ENCODE measurements at places on chromosomes 16 and 17. TPM values are rescaled to one million over a fixed set of nuclear protein-coding genes. Genes with fewer than 3 reads are reported as not detected.

DNA sequence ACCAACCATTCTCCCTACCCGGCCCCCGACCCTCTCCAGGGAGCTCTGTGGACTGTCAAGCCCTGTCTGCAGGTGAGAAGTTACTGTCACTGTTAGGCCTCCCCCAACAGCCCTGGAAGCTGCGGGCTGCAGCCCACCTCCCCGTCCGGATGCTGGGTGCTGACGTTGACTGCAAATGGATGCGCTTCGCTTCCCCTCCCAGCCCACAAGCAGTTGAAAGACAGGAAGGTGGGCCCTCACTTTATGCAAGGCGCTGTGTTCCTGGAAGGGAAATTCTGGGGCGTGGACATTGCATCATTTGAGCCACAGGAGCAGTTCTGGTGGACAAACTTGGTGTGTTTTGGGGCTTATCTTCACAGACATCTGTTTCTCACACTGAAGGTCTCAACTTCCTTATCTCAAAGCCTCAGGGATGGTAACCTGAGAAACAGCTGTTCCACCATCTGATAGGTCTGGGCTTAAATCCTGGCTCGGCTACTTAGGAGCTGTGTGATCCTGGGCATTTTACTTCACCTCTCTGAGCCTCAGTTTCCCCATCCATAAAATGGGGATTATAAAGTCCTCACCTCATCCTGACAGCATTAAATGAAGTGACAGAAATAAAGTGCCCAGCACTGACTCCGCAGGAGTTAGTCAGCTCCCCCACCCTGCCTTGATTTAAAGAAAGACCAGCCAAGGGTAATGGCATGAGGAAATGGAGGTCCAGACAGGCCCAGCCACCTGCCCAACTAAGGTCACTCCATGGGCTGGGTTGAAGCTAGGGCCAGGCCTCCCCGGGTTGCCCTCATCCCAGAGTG, 4.6 kb upstream of the DRC7 start:
- DNase-seq = no peak

DNA sequence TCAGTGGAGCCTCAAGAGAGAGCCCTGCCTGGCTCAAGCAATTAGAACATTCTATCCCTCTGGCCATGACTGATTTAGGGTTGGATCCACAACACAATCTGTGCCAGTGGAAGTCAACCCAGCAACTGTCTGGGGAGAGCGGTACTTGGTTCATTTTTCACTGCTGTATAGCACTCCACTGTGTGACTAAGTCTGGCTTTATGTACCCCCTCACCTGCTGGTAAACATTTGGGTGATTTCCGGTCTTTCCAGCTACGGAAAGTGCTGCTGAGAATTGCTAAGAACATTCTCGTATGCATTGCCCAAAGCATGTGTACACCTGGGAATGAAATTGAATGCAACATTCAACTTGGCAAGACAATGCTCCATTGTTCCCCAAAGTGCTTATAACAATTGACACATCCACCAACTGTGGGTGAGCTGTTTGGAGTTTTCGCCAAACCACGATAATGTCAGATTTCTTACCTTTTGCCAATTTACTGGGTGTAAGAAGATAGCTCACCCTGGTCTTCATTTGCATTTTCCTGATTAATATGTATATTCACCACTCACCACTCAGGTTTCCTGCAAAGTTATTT, 63.5 kb upstream of the MED9 start:
- DNase-seq = no peak

GRCh38 chr17:81245024-81245664, 6.0 kb downstream of the NDUFAF8 start:
- no peak for DNase-seq

Gene LRRC37A2
- 59.2 TPM for polyA plus RNA-seq

- DNase-seq = no peak
Observed at GRCh38 chr17:72297326-72298115, 176.7 kb downstream of the SOX9 start.

GRCh38 chr17:835263-835662, 53.1 kb downstream of the MRM3 start:
- no peak for DNase-seq

GRCh38 chr17:17788967-17789366, 47.8 kb downstream of the SREBF1 start:
- DNase-seq = no peak

Gene ZNF624
- 7.5 TPM for polyA plus RNA-seq

Gene KRT36
- polyA plus RNA-seq = not detected

DNA sequence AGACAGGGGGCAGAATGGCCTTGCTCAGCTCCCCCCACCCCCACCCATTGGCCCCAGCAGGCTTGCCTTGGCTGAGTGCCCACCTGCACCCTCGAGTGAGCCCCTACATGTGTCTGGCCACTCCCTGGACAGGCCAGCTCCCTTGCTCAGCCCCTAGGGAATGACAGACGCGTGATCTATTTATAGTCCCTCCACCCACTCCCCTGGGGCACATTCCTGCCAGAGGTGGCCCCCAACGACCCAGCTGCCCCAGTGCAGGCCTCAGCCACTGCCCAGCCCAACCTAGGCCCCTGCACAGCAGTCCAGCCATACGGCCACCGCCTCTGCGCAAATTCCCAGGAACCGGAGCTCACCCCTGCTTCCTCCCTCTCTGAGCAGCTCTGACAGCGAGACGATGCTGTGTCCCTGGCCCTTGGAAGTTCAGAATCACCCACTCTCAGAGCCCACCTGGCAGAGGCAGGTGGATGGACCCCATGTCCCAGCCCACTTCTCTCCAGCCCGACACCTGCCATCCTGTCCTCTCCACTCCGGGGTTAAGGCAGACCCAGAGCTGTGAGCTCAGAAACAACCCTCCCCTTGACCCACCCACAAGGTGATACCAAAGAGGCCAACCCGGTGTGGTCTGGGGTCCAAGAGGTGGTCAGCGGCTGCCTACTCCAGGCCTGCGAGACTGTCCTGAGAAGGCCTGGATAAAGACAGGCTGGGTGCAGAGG, 11.5 kb upstream of the P2RX1 start:
- DNase-seq = no peak

DNA sequence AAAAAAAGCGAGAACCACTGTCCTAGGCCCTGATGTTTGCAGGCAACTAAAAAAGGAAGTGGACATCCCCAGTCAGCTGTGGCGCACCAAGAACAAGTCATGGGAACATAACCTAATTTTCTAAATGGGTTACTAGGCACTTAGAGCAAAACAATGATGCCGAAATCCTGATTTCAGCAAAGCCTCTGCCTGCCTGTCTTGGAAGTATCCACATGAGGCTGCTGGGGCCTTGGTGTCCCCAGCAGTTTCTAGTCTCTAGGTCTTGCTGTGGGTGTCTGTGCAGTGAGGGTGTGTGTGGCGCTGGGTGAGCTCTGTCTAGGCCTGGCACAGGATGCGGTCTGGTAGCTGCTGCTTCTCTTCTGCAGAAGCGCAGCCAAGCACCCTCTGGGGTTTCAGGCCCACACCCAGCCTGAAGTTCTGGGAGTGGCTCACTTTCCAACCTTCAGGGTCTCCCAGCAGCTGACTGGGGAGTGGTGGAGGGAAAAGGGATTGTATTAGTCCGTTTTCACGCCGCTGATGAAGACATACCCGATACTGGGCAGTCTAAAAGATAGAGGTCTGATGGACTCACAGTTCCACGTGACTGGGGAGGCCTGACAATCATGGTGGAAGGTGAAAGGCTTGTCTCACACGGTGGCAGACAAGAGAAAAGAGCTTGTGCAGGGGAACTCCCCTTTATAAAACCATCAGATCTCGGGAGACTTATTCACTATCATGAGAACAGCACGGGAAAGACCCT, 21.1 kb downstream of the STH start:
- no peak for DNase-seq

GRCh38 chr16:25693631-25694030, 1.9 kb downstream of the HS3ST4 start:
- DNase-seq = no peak

GRCh38 chr17:76893623-76894334, 25.6 kb downstream of the MGAT5B start:
- DNase-seq = no peak

DNA sequence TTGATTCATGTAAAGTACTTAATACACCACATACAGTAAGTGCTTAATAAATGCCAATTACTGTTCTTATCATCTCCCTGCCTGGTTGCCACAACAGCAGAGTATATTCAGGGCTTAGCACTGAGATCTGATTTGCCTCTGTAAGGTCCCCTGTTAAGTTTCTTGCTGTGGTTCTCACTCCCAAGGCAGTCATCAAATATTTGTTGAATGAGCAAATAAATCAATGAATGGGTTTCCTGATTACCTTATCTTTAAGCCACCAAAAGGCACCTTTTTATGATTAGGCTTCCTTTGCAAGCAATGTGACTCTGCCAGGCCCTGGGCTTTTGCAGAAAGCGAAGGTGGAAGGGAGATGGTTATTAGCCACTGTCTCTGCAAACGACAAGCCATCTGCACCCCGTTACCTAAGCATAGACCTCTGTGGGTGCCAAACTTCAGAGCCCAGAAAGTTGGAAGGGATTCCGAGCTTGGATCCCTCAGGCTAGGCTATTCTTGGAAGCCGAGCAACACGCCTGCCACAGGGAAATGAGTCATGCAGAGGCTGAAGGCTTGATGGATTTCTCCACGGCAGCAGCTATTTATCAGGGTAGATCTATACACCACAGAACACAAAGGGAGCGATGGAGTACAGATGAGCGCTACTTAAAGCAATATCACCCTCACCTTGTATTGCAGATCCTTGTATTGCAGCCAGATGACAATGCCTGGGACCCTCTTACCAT, 102.0 kb downstream of the GRIN2A start:
- no peak for DNase-seq

DNA sequence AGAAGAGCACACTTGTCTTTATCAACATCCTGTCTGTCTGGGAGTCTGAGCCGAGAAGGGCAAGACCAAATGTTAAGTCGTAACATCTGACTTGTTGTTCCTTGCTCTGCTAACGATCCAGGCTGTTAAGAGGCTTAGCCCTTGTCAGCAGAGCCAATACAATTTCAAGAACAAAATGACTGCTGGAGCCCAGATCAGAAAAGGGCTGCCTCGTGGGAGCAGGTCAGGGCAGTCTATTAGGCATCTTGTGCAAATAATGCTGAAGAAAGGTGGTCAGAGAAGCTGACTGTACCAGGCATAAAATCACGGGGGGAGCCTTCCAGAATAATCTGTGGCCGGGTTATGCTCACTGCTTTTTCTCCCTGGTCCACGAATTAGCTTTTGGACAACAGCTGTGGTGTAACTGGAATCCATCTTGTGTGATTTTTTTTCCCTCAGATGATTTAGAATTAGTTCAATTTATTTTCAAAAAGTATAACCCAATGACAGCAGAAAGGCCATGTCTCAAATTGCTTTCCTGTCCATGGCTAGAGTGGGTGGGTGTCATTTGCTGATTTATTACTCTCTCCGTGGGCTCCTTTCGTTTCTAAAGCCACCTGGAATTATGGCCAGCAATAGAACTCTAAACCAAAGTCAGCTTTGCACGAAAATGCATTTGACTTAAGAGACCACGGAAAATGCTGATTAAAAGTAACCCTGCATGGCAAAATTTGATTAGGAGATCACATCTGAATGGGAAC, 221.1 kb upstream of the HSBP1 start:
- no peak for DNase-seq

DNA sequence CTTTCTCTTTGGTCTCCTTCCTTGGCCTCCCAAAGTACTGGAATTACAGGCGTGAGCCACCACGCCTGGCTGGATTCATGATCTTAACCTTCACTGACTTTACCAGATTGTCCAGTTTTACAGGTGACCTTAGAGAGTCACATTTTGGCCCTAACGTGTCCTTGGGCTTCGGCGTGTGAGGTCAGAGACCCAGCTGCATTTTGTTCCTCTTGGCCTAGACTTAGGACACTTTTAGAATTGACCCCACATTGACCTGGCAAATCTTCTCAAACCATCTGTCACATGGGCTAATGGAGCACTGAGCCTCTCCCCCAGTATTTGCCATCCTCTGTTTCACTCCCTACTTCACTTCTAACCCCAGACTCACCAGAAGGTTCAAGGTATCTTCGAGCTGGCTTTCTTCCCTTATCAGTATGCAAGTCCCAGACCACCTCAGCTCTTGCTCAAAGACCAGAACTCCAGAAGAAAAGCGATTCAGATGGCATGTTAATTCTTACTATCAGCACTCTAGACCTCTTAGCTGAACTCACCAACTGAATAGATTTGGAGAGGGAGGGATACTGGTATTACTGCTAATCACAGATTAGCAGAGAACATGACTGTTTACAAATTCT, 1.7 kb upstream of the CYTH1 start:
- no peak for DNase-seq

GRCh38 chr17:66946251-66946650, 18.3 kb upstream of the CACNG4 start:
- DNase-seq = no peak

DNA sequence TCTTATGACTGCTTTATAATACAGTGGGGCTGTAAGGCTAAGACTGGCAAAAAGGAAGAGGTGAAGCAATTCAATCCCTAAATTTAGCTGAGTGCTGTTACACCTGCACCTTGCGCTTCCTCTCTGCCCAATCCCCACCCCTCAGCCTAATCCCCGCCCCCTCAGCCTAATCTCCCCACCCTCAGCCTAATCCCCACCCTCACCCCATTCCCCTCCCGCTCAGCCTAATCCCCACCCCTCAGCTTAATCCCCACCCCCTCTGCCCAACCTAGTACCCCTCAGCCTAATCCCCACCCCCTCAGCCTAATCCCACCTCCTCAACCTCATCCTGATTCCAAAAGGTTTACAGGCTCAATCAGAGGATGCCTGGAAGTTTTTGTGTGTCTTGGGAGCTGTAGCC, 155.5 kb downstream of the PMP22 start:
- no peak for DNase-seq

DNA sequence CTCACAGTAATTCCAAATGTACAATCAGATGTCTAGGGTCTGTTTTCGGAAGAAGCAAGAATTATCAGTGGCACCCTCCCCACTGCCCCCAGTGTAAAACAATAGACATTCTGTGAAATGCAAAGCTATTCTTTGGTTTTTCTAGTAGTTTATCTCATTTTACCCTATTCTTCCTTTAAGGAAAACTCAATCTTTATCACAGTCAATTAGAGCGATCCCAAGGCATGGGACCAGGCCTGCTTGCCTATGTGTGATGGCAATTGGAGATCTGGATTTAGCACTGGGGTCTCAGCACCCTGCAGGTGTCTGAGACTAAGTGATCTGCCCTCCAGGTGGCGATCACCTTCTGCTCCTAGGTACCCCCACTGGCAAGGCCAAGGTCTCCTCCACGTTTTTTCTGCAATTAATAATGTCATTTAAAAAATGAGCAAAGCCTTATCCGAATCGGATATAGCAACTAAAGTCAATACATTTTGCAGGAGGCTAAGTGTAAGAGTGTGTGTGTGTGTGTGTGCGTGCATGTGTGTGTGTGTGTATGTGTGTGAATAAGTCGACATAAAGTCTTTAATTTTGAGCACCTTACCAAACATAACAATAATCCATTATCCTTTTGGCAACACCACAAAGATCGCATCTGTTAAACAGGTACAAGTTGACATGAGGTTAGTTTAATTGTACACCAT, 59.7 kb downstream of the HLF start:
- no peak for DNase-seq

- DNase-seq = peak; percentile 55
Observed at GRCh38 chr16:12971241-12971640, 69.8 kb downstream of the SHISA9 start.

Measured in spinal cord (tissue), 10 donors.